ENCODE measurements at places on chromosomes 7 and 10.

DNA sequence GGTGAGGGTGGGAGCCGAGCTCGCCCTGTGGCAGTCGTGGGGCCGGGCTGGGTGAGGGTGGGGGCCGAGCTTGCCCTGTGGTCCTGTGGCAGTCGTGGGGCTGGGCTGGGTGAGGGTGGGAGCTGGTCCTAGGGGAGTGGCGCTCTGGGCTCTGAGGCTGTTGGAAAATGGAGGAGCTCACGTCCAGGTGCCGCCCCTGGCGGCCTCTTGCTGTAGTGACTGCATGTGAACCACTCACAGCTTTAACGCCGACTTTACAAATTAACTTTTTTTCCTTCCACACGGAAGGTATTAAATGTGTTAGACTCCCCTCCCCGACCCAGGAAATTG, 312.6 kb downstream of the WDR37 start:
- peak; percentile 65 for DNase-seq

DNA sequence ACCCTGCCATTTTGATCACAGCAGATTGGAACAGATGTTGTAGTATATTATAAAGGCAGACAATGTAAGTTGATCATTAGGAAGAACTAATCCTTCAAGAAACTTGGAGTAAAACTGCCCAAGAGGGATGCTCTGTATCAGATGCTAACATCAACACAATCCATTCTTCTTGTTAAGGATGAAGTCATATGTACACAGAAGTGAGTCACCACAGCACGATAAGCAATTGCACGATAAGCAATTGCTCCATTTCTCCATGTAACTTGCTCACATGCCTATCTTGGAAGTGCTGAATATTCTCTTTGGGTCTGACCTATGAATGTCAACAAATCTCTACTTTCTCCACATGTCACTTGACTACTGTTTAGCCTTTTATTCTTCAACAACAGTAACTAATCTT, 41.5 kb upstream of the DMTF1 start:
- DNase-seq = no peak

GRCh38 chr10:96794836-96795733, 37.0 kb upstream of the LCOR start:
- DNase-seq = no peak

- no peak for DNase-seq
These were observed 150.6 kb upstream of the PCBD1 start for GRCh38 chr10:71038921-71039320.

Measured in type B pancreatic cell (in vitro differentiated cells).